SJCRH30 (cell line): ENCODE measurements at places on chromosomes 1 and 21. TPM values are rescaled to one million over a fixed set of nuclear protein-coding genes. Genes with fewer than 3 reads are reported as not detected.

DNA sequence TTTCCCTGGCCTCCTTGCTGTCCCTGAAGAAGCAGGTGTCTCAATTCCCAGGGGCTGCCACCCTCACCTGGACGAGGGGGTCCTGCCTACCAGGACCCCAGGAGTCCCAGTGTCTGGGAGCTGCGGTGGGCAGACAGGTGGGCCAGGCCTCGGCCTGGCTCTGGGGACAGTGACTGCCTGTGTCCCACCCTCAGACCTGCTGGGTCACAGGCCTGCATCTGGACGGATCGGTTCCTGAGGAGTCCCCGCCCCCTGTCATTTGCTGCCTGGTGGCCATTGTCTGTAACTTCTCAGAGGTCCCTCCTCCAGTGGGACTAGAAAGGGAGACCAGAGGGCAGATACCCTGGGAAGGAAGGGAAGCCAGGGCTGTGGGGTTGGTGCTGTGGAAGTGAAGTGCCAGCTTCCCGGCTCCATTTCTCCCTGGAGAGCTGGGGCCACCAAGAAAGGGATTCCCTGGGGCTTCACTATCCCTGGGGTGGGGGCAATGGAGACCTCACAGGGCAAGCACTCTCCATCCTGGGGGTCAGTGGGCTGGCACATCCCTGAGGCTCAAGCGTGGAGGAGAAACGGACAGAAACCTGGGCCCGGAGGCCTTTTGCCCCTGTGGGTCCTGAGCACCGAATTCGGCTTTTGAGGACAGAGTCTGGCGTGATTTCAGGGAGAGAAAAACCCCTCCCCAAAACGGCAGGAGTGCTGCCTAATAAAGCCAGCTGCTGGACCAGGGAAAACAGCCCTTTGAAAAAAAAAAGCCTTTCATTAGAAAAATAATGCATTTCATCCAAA, 157.3 kb downstream of the PEX14 start:
- H3K4me1 ChIP-seq = peaks cover 16% of the 10 kb centered on the region
- no peak overlapping the region for H3K4me3 ChIP-seq
- H3K27ac ChIP-seq = no peak overlapping the region
- no peaks in the 10 kb centered on the region for H3K27me3 ChIP-seq

DNA sequence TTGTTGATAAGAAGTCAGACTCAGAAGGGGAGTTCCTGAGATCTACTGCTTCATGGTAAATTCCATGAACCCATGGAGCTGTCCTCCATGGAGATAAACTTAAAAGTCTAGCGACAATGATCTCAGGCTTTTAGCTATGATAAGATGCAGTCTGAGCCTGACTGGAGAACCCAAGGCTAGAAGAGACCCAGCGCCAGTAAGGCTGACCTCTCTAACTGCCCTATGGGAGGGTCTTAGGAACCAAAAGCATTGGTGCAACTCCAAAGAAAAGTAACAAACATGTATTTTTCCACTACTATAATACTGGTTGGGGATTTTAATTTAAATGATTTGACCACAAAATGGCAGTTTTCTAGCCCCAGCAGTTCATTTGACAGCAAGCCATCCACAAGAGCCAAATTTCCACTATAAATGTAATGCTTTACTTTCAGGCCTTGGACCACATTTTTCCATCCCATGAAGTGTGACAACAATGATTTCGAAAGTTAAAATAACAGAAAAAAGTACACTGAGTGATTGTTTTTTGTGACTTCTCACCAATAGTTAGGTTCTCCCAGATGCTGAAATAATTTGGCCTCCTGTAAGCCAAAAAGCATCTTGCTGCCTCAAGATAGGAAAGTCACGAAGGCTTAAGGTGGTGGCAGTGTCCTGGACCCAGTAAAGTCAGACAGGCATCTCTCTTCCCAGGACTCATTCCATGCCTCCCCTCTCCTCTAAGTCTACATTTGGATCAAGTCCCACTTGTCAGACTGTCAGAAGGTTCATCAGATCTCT, 43.1 kb upstream of the EXOSC10 start:
- DNase-seq = no peak
- H3K27me3 ChIP-seq = no peaks in the 10 kb centered on the region

DNA sequence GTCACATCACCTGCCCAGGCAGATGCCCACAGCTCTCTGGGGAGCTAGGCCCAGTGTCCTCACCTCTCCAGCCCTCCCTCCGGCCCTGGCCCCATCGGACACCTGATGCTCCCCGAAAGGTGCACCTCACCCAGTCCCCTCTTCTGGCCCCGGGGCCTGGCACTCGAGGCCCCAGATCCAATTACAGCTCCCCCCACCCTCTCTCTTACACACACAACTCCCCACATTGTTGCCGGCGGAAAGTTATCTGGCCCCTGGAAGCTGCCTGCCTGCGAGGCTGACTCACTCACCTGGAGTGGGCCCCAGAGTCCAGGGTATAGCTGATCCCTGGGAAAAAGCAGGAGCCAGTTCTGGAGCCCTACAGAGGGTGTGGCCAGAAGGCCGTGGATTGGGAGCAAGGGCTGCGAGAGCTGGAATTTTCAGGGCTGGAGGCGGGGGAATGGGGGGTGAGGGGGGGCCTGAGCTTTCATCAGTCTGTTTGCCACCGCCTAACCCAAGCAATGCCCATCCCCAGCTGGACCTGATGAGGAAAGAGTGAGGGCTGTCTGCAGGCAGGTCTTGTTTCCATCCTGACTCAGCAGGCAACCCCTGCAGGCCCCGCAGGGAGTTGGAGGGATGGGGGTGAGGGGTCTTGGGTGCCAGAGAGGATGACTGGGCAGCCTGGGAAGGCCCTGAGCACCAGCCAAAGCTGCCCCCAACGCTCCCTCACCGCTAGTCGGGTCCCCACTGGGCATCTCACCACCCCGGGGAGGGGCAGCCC, 948 bp downstream of the FBXO2 start:
- no peak for DNase-seq
- peaks cover 19% of the 10 kb centered on the region for H3K27me3 ChIP-seq
- H3K27ac ChIP-seq = no peak overlapping the region

S100A2 gene
- total RNA-seq = 3.2 and 5.5 TPM in 2 replicates

STIL gene
- total RNA-seq = 48.5 and 53.4 TPM in 2 replicates

GIPC2 gene
- not detected in 2 replicates for total RNA-seq

SPATA45 gene
- not detected in 2 replicates for total RNA-seq

CHIA gene
- not detected in 2 replicates for total RNA-seq

TMEM51 gene
- total RNA-seq = 20.6 and 21.4 TPM in 2 replicates
